Activated T-helper 2 cell treated with anti-CD3 and anti-CD28 coated beads, Interferon-gamma antibody, Interleukin-2, Interleukin-4, amounts not matched to agents 10 μg/mL and 5 μg/mL and 100 μg/mL, durations not matched to agents 14 hours and 24 hours and 36 hours (primary cell): ENCODE measurements at places on chromosomes 12 and 14. TPM values are rescaled to one million over a fixed set of nuclear protein-coding genes. Genes with fewer than 3 reads are reported as not detected.

GRCh38 chr12:14384783-14385638, 19.5 kb downstream of the ATF7IP start:
- peaks cover 60% of the 10 kb centered on the region for H3K36me3 ChIP-seq
- H3K27ac ChIP-seq = peak overlapping the region; percentile 86

IFNG-AS1 gene
- total RNA-seq = not detected in 2 replicates

CCDC92 gene
- 11.8 and 12.8 TPM in 2 replicates for total RNA-seq

OVCH1 gene
- total RNA-seq = not detected in 2 replicates
